ENCODE measurements at places on chromosomes 1 and 21. TPM values are rescaled to one million over a fixed set of nuclear protein-coding genes. Genes with fewer than 3 reads are reported as not detected.

DNA sequence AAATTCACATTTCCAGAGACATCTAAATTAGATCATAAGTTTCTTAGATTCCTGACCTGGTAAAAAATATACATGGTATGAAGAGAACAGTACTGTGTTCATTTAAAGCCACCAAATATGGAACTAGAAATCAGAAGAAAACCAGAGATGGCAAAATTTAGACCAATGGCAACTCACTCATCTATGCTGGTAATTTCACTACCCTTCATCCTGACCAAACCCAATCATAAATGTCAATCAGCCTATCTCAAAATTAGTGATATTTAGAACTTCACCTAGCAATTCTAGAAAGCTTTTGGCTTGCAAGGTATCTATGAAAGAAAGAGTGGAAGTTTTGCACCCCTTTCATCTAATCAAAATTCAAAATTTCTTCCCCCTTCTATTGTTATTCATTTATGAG is 107.7 kb downstream of the NIBAN1 start:
- H3K27me3 ChIP-seq, result no peaks in the 10 kb centered on the region
- peaks cover 7% of the 10 kb centered on the region for H3K4me1 ChIP-seq
- no peak overlapping the region for H3K27ac ChIP-seq

- H3K36me3 ChIP-seq, result no peaks in the 10 kb centered on the region
- no peak for DNase-seq
- H3K27me3 ChIP-seq, result no peaks in the 10 kb centered on the region
- no peak overlapping the region for H3K4me3 ChIP-seq
- H3K4me1 ChIP-seq, result no peaks in the 10 kb centered on the region
- H3K27ac ChIP-seq, result no peak overlapping the region
Measured at GRCh38 chr1:173023343-173023742, 27.4 kb downstream of the TNFSF18 start.

DNA sequence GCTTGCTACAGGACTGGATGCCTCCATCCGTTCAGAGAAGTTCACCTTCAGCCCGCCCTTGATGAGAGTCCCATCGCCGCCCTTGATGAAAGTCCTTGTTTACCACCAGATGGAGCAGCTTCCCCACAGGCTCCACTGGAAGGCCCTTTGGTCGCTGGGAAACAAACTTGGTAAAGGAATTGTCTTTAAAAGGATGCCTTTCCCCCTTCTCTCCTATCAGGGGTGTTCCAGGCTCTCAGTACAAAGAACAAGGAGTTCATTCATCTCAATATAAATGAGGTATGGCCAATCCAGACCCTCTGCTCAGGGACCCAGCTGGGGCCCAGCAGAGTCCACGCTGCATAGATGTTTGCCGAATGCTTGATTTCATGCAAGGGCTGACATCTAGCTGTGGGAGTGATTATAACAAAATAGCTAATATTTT is 50.8 kb downstream of the CAPN9 start:
- no peak overlapping the region for H3K27ac ChIP-seq
- no peaks in the 10 kb centered on the region for H3K27me3 ChIP-seq
- H3K4me3 ChIP-seq, result no peak overlapping the region
- peak; percentile 70 for DNase-seq

GRCh38 chr1:216222288-216222687 is 201.0 kb downstream of the USH2A start:
- H3K27me3 ChIP-seq, result no peaks in the 10 kb centered on the region
- H3K4me1 ChIP-seq, result no peaks in the 10 kb centered on the region
- DNase-seq, result no peak
- no peak overlapping the region for H3K4me3 ChIP-seq

ELF3 gene
- polyA plus RNA-seq, result 2.3 TPM

Measured in aorta (tissue), 5 donors.